ENCODE measurements at places on chromosomes 2 and 18.

DNA sequence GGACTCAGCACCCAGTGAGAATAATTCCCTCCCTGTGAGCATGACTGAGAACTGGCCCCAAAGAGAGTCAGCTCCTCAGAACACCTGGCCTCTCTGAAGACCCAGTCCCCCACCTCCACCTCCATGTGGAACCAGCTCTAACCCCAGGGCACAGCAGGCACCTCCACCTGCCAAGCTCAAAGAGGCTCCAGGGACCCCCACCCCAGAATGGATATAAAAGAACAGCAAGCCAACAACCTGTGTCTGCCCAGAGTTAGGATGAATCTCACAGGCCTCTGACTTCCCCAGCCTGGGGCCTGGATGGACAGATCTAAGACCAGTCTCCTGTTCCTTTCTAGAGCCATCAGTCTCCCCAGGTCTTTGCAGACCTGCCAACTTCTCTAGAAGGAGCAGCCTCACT, 498.5 kb downstream of the EIPR1 start:
- DNase-seq: no peak

DNA sequence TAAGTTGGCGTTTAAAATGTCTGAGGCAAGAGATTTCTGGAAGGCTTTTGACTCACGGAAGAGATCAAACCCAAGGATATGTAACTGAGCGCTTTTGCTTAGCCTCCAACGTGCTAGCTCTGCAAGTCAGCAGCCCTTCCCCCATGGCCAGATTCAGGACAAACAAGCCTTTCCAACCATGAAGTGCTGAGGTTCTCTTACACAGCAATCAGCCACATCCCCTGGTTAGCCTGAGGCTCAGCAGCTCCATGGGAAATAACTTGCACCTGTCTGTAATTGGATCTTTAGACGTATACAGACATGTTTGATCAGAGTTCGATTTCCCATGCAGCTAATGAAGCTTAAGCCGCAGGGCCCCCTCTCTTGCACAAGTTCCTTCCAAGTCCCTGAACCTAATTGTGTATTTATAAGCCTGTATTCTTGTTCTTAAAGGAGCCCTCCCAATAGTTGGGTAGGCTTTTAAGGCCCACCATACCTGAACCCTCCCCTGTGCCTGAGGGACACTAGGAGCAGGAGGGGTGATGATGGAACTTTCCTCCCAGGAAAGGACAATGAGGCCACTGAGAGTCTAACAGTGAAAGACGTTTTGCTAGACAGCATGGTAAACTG, 2.1 kb upstream of the TMEM131 start:
- DNase-seq: no peak

- DNase-seq: no peak
Observed at GRCh38 chr18:62144338-62144737, 42.5 kb downstream of the PIGN start.

DNA sequence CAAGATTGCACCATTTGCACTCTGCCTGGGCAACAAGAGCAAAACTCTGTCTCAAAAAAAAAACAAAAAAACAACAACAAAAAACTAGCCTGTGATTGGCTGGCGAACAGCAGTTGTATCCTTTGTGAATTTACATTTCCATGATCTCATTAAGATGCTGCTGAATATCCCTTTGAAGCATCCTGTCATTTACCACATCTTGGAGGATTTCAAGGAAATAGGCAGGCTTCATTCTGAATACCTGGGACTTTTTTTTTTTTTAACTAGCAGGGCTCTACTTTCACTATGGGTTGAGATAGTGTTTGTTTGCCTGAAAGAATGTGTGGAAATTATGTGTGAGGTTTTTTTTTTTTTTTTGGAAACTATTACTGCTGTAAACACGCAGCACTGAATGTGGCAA, 49.6 kb upstream of the RPL31 start:
- DNase-seq: no peak

DNA sequence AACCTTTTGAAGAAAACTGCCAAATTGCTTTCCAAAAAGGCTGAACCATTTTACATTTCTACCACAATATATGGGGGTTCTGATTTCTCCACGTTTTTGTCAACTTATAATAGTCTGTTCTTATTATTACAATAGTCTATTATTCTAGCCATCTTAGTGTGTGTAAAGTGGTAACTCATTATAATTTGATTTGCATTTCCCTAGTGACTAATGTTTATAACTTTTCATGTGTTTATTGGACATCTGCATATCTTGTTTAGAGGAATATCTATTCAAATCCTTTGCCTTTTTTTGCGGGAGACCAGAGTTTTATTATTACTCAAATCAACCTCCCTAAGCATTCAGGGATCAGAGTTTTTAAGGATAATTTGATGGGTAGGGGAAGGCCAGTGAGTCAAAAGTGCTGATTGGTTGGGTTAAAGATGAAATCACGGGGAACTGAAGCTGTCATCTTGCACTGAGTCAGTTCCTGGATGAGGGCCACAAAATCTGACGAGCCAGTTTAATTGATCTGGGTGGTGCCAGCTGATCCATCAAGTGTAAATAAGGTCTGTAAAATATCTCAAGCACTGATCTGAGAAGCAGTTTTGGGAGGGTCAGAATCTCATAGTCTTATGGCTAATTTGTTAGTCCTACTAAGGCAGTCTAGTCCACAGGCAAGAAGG, 303.4 kb upstream of the NCKAP5 start:
- DNase-seq: no peak

Data from mucosa of descending colon (tissue), 3 donors.